ENCODE measurements at places on chromosomes 12 and 14.

DNA sequence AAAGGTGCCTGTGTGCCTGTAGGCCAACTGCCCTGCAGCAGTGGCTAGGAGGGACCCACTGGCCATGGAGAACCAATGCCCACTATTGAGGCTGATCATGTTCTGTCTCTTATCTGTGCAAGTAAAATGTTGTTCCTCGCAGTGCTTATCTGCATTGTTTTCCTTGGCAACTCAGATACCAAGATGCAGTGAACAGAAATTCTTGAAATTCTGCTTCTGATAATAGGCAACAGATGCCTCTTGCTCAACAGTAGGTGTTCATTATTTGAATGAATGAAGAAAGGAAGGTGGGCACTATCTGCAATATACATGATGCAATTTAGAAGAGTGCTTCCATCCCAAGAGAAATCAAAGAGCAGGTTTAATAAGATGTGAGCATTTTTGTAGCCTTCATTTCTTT lies 232.2 kb downstream of the NUAK1 start:
- no peak for DNase-seq

GRCh38 chr12:109730306-109731145 lies 16.9 kb downstream of the FAM222A start:
- no peak for DNase-seq

- DNase-seq, result no peak
Observed at GRCh38 chr14:102279282-102279681, 25.7 kb downstream of the MOK start.

DNA sequence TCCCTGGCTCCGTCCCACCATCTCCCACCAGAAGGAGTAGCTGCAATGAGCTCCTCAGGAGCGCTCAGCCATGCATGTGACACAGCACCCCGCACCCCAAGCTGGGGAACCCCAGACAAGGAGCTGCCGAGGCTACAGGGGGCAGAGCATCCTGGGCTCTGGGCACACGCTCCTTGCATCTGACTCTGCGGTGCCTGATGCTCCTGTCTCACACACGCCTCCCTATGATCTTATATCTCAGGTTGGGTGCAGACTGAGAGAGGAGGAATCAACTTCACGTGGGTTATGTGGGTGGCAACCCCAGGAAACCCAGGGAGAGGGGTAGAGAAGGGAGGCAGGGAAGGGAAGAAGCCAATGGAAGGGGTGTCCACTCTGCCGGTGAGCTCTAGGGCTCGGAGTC lies 60.0 kb downstream of the CCNK start:
- DNase-seq, result no peak

DNA sequence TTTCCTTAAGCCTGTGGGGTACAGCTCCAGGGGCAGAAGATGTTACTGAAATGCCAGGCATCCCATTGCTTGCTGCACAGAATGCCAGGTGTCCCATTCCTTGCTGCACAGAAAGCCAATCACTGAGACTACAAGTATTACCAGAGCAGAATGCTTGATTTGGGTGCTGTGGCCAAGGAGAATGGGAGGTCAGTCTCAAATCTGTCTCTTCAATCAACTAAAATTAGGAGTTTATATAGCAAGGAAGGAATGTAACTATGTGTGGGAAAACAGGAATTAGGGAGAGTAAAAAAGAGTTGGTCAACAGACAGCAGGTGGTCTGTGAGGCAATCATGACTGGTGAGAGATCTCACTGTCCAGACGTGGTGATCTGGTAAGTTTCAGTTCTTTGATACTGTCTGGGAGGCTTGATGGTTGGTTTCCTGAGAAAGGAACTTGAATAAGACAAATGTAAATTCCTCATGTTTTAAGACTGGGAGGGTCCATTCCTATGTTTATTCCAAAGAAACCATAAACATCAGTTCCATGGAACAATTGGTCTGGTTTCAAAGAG lies 31.2 kb upstream of the VASH1 start:
- no peak for DNase-seq

DNA sequence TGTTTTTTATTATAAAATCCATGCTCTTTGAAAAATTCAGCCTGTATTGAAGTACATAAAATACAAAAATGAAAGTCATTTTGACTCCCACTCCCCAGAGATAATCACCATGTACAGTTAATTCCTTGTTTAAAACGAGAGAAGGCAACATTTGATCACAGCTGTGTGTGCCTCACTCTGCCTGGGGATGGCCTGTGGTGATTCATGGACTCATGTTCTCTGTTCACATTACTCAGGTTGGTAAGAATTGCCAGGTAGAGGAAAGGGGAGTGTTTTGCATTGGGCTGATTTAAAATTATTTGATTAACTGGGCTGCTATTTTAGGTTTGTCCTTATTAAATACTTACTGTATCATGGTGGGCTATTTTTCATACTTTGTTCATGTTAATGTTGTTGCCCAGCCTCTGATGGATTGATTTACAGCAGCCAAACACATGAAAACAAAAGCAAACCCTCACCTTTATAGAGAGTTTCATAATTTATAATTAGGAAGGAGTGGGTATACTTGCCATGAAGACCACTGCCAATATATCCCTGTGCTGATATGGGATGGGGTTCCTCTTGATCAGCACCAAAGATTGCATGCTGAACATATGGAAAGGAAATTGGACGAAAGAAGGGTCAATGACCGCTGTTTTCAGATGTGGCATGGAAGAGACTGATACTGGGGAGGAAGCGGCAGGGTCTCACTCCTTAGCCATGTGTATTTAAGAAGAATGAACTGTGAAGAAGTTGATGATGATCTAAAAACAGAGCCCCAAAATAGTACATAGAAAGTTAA lies 3.0 kb downstream of the ZBTB1 start:
- DNase-seq, result no peak

DNA sequence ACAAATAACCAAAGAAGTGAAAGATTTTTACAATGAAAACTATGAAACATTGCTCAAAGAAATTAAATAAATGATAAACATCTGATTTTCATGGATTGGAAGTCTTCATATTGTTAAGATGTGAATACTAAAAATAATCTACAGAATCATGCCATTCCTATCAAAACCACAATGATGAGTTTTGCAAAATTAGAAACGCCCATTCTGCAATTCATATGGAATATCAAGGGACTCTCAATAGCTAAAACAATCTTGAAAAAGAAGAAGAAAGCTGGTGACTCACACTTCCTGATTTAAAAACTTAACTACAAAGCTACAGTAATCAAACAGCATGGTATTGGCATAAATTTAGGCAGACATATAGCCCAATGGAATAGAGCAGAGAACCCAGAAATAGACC lies 40.2 kb upstream of the CCT2 start:
- DNase-seq, result no peak

DNA sequence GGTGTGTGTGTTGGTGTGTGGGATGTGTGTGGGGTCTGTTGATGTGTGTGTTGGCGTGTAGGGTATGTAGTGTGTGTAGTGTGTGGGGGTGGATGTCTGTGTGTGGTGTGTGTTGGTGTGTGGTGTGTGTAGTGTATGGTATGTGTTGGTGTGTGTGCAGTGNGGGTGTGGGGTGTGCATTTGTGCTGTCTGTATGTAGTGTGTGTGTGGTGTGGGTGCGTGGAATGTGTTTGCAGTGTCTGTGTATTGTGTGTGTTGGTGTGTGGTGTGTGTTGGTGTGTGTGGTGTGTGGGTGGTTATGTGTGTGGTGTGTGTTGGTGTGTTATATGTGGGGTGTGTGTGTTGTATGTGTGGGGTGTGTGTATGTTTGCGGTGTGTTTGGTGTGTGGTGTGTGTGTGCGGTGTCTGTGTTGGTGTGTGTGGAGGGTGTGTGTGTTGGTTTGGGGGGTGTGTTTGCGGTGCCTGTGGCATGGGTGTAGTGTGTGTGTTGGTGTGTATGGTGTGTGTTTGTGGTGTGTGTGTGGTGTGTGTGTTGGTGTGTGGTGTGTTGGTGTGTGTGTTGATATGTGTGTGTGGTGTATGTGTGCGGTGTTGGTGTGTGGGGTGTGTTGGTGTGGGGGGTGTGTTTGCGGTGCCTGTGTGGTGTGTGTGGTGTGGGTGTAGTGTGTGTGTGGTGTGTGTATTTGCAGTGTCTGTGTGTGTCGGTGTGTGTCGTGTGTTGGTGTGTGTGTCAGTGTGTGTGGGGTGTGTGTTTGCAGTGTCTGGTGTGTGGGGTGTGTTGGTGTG lies 14.7 kb downstream of the MLXIP start:
- no peak for DNase-seq

GRCh38 chr12:29132316-29132715 lies 16.8 kb upstream of the FAR2 start:
- DNase-seq, result no peak

All from NCI-H446 treated with DMSO at 0.1 percent for 48 hours (cell line).